ENCODE measurements at places on chromosomes 13 and 19.

GRCh38 chr13:48488995-48489394 lies 43.9 kb downstream of the RCBTB2 start:
- DNase-seq: no peak

DNA sequence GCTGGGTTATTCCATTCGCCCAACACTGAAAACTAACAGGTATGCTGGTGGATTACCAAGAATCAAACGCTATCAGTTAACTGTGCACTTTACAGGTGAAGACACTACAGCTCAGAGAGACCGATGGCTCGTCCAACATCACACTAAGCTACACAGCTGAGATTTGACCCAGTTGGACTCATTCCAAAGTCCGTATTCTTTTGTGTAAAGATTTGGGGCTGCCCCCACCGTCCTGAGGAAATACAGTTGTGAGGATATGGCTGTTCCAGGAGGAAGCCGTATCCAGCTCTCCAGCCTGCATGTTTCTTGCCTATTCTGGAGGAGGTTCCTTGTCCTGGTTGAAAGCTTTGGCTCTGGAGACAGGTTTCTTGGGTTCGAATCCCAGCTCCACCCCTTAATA lies 4.2 kb downstream of the ZSCAN5A start:
- no peak for DNase-seq

- DNase-seq: no peak
Observed at GRCh38 chr19:3852177-3852511, 16.7 kb downstream of the ZFR2 start.

DNA sequence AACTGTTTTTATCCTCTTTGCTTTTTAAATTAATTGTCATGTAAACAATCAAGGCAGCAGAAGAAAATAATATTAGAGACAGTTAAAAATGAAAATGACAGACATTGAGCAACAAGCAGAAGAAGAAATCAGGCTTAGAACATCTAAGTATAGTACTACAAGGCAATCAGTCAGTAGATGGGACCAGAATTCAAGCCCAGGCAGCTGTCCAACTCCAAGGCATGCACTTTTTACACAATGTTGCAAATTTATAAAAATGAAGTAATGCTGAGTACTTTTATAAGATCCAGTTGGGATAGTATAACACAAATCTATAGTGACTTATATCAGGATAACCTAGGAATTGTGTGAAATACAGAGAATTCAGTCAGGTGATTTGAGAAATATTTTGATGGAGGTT lies 2815.8 kb downstream of the PCDH9 start:
- no peak for DNase-seq

- DNase-seq: no peak
Observed at GRCh38 chr13:22102271-22102670, 431.4 kb downstream of the FGF9 start.

DNA sequence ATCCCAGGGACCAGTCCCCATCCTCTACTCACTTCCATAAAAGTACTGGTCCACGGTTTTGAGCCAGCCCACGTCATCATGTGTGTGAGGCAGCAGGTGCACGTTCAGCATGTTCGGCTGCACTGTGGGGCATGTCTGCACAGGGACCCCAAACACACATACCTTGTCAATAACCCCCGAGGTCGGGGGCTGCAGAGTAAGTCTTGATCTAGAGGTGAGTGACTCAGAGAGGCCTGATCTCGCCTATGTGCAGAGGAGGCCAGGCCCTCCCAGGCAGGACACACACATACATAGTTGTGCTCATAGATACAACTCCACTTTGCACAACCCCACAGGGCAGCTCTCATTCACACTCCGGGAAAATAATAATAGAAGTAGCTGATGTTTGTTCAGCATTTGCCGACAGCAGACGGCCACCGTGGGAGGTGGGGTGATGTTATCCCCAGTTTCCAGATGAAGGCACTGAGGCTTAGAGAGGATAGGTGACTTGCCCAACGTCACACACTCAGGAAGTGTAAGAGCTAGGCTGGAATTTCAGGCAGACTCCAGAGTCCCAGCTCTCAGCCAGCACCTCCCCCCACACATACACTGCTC lies 774 bp downstream of the MAN2B1 start:
- DNase-seq: no peak

GRCh38 chr13:33639626-33640080 lies 178.3 kb upstream of the RFC3 start:
- no peak for DNase-seq

DNA sequence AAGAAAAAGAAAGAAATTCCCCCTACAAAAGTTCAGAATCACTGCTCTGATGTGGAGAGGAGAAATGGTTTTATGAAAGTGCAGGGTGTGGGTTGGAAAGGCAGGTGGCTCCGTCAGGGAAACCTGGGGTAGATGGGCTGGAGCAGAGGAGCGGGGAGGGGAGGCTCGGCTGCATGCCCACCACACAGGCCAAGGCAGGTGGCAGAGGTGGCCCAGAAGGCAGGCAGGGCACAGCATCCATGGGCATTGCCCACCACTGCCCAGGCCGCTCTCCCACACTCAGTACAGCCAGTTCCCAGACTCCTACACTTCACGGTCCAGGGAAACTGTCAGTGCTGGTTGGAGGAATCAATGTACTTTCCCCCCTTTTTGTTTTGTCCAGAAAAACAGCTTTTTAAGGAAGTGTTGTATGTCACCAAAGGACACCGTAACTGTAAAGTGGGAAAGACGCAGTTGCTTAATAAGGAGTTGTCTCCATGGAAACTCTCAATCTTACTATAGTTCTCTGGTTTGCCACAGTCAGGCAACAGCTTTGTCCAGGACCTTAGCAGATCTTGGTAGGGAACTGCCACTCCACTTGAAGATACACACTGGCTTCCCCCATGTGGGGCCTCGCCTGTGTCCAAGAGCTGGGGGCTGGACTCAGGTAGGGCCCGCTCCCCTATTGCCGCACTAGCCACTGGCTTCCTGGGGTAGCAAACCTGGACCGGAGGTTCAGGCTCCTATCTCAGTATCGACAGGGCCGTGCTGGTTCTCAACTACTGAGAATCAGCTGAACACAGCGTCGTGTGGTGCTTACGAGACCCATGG lies 82.9 kb downstream of the RAB20 start:
- no peak for DNase-seq

- DNase-seq: peak; percentile 19
Observed at GRCh38 chr19:4639531-4640246, 373 bp downstream of the TNFAIP8L1 start.

GRCh38 chr13:77300176-77301037 lies 26.5 kb downstream of the MYCBP2 start:
- DNase-seq: no peak

- no peak for DNase-seq
Observed at GRCh38 chr13:53214433-53214832, 185.8 kb downstream of the OLFM4 start.

DNA sequence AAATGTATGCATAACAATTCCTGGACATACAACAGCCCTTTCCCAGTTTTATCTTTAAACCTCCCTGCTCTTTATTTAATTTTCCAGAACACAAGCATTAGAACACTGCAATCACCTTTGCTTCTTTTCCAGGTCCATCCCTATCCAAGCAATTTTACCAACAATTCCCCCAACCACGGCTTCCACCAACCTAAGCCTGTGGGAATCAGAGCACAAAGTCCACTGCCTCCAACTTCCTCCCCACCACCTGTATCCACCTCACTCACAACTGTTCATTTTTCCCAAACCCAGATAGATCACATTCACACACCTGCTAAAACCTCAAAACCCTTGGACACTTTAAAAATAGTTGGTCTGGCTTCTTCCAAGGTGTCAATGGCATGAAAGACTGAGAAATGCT lies 39.5 kb downstream of the FOXO1 start:
- no peak for DNase-seq

- DNase-seq: no peak
Observed at GRCh38 chr19:28569132-28570131, 643.5 kb downstream of the UQCRFS1 start.

- no peak for DNase-seq
Observed at GRCh38 chr19:55198651-55199050, 10.7 kb downstream of the PTPRH start.

DNA sequence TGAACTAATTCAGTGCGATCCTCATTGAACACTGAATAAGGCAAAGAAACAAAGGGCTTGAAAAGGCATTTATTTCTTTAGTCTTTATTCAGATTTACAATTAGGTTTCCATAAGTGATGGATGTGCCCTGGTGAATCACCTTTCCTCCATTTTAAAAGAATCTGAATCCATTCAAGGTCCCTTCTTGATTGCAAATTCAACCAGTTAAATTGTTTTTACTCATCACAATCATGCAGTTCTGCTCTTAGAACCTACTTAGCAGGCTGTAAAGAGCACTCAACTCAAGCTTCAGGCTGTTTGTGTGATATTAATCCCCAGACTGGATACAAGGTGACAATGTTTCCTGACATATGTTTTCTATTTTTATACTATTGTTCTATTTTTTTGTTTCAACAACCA lies 321.0 kb downstream of the TBC1D4 start:
- DNase-seq: no peak

All from thyroid gland (tissue), 4 donors.